Kidney (tissue), 22 donors: ENCODE measurements at places on chromosomes 3 and 15. TPM values are rescaled to one million over a fixed set of nuclear protein-coding genes. Genes with fewer than 3 reads are reported as not detected.

DNA sequence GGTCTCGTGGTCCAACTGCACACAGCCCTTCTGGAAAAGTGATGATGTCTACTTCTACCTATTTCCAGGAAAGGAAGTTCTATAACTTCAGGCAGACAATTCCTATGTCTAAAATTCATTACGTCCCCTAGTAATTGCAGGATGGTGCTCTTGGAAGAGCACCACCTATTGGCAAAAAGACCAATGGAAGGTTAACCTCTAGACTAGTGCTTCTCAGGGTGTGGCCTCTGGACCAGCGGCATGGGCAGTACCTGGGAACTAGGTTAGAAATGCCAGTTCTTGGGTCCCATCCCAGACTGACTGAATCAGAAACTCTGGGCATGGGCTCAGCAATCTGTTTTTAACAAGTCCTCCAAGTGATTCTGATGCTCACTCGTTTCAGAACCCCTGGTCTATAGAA is 258.3 kb upstream of the ICE2 start:
- DNase-seq, result no peak

GRCh38 chr15:99438691-99439523 is 126.9 kb upstream of the MEF2A start:
- peak; percentile 63 for DNase-seq

DNA sequence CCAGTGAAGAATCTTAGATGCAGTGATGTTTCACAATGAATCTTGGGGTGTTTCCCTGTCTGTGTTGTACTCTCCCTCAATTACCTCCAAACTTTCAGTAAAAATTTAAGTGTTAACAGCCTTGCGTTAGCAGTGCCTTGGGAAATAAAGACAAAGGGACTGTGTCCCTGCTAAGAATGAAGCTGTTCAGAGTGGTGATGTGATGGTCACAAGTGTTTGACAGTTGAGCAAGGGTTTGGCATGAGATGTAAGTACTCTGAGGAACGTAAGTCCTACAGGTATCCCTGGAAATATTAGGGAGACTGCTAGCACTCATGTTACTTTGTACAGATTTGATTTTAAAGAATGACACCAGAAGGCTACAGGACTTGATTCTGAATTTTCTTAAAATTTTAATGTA is 304.3 kb upstream of the DPH6 start:
- DNase-seq, result no peak

DNA sequence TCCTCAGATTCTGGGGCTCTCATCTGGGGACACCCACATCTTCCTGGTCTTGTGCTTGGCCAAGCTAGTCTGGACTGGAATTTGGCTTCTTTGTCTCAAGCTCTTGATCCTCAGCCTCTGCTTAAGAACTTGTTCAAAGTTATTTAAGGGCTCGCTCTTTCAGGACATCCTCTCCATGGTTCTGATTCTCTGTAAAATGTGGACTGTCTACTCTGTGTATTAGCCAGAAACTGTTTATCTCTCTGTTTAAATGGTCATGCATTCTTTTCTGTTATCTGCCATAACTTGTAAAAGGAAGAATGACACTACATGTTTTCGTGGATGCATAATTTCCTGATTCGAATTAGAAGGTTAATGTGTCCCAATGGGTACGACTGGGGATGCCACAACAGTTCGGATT is 79.4 kb downstream of the COL6A5 start:
- no peak for DNase-seq

DNA sequence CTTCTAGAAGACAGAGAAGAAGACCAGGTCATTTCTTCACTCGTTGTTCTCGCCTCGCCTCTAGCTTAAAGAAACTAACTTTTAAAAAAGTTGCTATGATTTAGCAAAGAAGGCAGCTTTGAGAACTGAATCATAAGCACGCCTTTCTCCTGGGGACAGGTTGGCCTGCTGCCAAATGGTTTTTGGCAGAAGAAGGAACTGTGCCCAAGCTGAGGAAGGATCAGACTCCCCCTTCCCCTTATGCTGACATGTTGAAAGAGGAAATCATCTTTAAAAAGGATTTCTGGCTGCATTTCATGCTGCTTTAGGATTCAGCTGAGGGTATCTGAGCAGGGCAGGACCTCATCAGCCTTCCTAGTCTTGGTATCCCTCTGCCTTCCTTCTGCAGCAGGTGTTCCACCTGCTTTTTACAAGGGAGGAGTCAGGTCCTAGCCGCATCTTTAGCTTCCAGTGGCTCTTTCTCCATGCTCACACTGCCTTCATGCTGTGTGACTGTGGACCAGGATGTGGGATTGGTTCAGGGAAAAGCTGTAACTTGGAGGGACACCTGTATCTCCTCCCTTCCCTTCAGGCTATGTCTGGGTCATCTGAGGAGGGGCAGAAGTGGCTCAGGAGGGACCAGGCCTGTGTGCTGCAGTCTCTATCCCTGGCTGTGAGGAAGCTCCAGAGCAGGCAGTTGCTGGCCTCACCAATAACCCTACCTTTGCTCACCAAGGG is 34.1 kb upstream of the HACD2 start:
- DNase-seq, result no peak

The STX19 gene
- 0.47 TPM for polyA plus RNA-seq

DNA sequence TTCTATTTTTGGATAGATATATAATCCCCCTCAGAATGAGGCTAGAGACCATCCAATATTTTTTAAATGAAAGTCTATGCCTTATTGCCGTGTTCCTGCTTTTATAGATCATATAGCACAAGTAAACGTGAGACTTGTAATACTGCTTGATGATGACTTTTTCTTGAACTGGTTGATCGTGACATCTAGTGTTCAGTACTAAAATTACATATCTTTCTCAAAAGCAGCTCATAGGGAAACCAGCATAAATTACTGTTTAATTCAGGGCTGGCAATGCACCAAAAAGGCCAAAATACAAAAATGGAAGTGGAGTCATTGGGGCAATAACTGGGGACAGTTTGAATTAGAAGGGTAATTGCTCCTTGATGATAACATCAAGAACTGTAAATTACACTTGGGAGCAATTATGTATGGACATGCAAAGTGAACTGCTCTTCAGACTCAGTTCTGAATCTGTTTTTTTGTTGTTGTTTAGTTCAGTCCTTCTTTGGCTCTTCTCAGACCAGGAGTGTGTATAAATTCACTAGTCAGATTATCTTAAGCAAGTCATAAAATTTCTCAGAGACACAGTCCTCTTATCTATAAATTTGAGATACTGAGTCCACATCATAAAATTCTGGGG is 325.3 kb downstream of the THSD4 start:
- DNase-seq, result no peak

DNA sequence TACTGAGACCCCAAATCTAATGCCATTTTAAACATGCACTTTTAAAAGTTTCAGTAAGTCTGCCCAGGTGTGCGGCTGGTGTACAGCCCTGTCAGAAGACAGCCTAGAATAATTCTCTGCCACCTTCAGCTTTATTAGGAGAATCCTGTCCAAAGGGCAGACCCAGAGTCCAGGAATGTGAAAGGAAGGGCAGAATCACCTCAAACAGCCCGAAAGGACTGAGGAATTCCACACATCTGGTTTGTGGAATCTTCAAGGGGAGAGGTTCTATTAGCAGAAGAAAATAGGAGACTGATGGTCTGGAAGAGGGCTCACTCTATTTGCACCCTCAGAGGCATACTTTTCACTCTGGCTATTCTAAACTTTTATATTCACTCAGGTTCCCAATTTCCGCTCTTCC is 46.6 kb downstream of the TYRO3 start:
- no peak for DNase-seq

DNA sequence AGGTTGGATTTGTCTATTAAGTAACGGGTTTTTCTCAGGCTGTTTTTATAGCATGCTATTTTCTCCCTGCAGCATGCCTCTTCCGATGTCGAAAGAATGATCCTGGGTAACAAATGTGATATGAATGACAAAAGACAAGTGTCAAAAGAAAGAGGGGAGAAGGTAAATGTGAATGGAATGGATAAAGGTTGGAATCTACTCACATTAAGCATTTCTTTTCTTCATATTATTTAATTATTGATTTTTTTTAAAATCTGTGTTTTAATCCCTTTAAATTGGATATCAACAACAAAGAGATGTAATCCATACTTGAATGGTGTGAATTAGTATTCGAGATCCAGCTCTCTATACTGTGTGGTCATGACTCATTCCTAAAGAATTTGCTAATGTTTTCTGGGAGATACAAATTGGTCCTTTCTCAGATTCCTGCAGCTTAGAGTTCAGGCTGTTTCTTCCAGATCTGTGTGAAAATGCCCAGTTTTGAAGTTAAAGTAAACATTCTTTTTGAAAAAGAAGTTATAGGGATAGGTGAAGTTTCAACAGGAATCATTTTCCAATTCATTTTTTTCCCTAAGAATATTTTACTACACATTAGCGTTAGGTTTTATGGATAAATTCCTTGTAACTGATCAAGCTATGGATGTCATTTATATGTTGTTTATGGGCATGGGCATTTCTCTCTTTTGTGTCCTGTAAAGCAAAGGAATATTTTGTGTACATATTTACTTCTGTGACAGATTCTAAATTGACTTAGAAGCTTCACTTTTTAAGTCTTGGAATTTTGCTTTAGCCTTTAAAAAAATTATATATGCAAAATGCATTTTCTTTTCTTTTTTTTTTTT is 20.8 kb upstream of the APH1B start:
- DNase-seq, result no peak

GRCh38 chr15:99844150-99844549 is 110.9 kb upstream of the LYSMD4 start:
- DNase-seq, result no peak

The ST8SIA2 gene
- polyA plus RNA-seq, result not detected

- DNase-seq, result peak; percentile 15
These were observed 226.8 kb downstream of the MAGI1 start for GRCh38 chr3:65811892-65812291.

GRCh38 chr3:127407026-127407939 is 119.4 kb upstream of the PRR20G start:
- DNase-seq, result no peak

GRCh38 chr3:43073836-43074220 is 32.1 kb downstream of the POMGNT2 start:
- DNase-seq, result no peak

The SLC12A8 gene
- polyA plus RNA-seq, result 5.4 TPM

The KY gene
- polyA plus RNA-seq, result 0.69 TPM

- no peak for DNase-seq
These were observed 61.4 kb upstream of the COL8A1 start for GRCh38 chr3:99576904-99577559.

- peak; percentile 37 for DNase-seq
These were observed 45.8 kb upstream of the SLCO2A1 start for GRCh38 chr3:134075568-134075825.

The NEK10 gene
- 1.0 TPM for polyA plus RNA-seq

DNA sequence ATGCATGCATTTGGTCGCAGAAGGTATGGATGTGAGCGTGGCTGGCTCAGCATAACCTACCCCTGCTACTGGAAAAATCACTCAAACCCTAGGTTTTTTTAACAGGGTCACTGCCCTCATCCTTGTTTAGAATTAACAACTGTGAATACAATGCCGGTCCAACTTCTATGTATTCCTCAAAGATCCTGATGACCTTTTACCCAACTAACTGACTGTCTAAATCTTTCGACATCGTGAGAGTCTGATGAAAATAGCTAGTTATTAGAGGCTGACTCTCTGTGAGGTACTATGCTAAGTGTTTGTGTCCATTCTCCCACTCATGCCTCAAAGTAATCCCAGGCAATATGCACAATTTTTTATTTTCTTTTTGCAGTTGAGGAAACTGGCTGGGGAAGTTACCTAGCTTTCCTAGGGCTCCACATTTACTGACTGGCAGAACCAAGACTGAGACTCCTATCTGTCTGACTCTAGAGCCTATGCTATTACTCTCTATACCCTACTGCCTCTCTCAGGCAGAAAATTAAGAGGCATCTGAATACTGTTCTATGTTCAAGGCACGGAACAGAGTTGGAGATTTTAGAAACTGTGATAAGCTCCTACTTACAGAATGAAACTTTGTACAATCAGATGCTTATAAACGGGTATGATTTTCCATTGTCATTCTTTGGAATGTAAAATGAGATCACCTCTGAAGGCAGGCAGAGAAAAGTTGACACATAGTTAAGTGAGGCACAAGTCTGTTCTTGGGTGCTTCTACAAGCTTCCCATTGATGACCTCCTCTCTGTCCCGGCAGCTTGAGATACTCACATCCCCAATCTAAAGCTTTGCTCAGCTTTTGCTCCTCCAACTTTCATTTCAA is 56.4 kb downstream of the FILIP1L start:
- no peak for DNase-seq

DNA sequence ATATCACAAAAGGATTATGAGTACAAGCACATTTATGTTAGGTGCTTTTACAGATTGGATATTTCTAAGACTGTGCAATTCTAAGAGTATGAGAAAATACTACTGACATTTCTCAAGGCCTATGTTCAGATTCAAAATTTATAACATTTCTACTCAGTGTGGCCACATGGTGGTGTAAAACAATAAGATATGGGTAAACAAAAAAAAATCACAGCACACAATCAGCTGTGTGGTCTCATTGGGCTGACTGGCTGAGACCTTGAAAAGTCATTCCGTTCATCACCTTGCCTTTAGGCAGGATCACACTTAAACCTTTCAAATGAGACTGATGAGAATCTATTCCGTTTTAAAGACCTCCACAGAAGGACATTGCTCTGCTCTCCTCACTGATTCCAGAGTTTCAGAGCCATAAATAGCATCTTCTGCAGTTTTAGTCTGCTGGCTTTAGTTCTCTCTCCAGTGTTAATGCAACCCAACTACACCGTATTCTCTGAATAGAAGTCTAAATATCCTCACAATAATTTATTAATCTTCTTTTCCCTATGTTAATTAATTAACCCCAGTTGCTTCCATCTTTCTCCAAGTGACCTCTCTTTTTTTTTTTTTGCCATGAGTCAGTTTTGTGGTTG is 158.2 kb downstream of the SPATA16 start:
- DNase-seq, result peak; percentile 23

DNA sequence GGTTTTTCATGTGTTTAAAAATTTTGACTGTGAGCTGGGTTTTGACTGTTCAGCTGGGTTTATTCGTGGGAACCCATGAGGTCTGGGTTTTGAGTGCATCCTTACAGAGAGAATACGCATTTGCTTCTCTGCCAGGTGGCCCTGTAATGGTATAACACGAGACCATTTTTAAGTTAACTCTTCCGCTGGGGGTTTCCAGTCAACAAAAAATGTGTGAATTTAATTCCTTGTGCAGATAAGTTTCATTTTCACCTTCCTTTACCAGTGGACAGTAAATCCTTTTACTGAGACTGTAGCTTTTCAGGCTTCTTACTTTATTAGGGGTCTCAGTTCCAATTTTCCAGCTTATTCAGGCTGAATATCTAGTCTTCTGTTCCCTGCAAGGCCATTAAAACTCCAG is 149.6 kb downstream of the OPA1 start:
- no peak for DNase-seq

The CHRNA5 gene
- polyA plus RNA-seq, result 0.41 TPM

The CXCR6 gene
- polyA plus RNA-seq, result 0.39 TPM

GRCh38 chr3:17307887-17308286 is 423.1 kb downstream of the PLCL2 start:
- DNase-seq, result no peak

The SLC22A13 gene
- 9.9 TPM for polyA plus RNA-seq

The C3orf80 gene
- 0.13 TPM for polyA plus RNA-seq

- DNase-seq, result no peak
These were observed 76.3 kb downstream of the VGLL3 start for GRCh38 chr3:86914670-86915069.

The ZPLD1 gene
- polyA plus RNA-seq, result not detected

GRCh38 chr15:90597577-90597976 is 67.9 kb downstream of the CRTC3 start:
- no peak for DNase-seq
